ENCODE measurements at places on chromosomes 16 and 17. TPM values are rescaled to one million over a fixed set of nuclear protein-coding genes. Genes with fewer than 3 reads are reported as not detected.

DNA sequence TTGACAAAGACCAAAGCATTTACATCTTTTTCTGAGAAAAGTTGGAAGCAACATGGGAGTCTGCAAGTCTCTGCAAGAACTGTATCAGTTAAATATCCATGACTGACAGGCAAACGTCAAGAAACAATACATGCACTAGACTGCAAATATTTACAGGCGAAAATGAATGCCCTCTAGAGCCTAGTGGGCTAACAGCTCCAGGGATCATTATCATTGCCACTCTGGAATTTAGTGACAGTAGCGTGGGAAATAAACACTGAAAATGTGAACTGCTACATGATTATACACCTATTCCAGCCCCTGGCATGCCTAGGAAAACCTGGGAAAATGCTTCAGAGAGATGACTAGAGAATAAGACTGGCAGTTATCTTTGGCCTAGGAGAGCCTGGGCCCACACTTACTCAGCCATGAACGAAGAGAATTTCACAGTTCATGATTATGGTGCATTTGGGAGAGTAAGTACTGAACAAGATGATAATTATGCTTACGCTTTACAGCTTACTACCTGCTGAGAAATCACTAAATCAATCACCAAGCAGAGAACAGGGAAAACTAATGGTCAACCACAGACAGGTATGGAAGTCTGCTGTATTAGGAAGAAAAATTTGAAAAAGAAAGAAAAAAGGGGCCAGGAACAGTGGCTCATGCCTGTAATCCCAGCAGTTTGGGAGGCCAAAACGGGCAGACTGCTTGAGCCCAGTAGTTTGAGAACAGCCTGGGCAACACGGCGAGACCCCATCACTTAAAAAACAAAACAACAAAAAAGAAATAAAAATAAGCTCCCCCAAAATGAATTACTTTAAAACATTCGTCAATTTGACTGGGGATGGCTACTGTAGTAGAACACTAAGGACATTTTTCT, 66.6 kb upstream of the CLEC18B start:
- no peak for DNase-seq

DNA sequence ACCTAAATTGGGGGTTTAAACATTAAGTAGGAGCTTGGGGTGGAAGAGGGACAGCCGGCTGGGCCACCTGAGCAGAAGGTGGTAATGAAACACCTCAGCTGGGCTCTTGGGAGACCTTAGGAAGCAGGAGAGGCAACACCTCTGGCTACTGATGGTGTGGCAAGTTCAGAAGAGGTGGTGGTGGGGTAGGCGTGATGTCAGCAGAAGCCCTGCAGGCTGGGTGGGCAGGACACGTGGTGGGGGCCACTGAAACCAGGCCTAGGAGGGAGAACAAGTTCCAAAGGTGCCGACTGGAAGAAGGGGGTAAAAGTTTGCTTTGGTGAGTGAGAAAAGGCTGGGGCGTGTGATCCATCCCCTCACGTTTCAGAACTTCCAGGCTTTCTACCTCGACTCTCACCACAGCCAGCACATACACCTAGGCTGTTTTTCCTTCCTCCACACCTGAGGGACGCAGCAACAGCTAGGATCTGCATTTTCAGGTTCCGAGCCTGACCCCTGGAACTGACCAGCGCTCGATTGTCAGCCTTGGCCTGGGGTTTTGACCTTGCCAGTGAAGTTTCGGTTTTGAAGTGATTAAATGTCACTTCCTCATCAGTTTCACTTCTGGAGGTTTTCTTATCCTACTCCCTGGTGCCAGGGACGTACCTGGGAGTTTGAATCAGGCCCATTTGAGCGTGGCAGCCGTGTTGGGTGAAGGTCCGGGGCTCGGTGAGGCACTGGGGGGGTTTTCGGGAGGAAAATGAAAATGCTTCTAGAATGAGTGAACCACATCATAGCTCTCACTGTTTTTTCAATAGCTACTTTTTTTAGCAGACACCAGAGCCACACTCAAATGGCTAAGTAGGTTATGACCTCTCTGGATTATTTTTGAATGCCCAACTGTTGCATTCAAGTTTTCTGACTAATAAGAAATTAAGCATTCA, 10.0 kb downstream of the SNN start:
- DNase-seq = peak; percentile 28

DNA sequence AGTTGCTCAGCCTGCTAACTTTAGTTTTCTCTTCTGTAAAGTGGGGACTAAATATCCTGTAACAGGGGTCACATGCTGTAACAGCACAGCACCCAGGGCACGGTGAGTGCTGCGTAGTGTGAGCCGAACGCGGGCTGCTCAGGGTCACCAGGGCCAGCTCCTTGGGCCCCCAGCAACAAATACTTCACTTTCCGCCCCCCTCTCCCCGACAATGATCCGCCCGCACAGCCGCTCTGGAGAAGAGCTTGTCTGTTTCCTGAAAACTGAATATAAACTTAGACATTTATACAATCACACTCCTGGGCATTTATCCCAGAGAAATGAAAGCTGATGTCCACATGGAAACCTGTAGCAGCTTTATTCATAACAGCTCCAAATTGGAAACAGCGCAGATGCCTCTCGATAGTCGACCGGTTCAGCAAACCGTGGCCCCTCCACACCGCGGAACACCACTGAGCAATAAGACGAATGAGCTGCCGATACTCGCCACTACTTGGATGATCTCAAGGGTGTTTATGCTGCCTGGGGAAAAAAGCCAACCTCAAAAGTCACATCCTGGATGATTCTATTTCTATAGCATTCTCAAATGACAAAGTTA, 267.2 kb downstream of the PARN start:
- DNase-seq = no peak

The SLC12A4 gene
- total RNA-seq = 65.1 TPM

The TNFSF13 gene
- 28.9 TPM for total RNA-seq

The DPEP3 gene
- not detected for total RNA-seq

- no peak for DNase-seq
These were observed 16.8 kb upstream of the SUZ12 start for GRCh38 chr17:31919802-31920525.

GRCh38 chr17:17519886-17520285, 23.7 kb upstream of the RASD1 start:
- DNase-seq = no peak

The CALB2 gene
- total RNA-seq = not detected

GRCh38 chr16:68401871-68402747, 46.2 kb downstream of the SMPD3 start:
- DNase-seq = no peak

GRCh38 chr17:16961792-16962191, 10.1 kb downstream of the TNFRSF13B start:
- DNase-seq = no peak

DNA sequence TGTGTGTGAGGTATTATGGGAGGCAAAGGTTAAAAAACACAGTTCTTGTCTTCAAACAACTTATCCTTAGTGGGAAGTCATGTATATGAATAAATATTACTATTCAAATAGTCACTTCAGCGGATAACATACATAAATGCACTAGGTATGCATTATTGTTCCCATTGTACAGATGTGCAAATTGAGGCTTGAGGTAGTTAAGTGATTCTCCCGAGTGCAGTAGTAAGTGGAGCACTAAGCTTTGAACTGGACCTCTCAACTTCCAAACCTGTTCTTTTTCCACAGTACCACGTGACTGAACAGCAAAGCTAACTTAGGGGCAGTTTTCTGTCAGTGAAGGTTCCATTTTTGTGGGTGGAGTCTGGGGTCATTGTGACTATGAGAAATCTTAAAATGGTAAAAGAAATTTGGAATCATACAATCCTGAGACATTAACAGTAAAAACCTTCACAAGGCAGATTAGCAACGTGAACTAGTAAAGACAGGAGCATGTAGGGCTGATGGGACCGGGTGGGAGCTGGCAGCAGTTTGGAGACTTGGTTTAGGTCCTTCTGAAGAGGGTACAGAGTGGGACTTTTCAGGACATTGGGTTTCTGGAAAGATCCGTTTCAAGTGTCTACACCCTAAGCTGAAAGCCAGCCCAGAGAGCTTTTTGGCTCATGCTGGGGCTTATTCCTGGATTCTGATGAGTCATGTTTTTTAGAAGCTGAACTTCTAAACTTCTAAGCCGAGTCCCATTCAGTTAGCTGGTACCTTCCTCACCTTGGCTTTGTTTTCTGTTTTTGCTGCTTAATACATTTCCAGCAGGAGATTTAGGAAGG, 204.9 kb downstream of the PRKCA start:
- peak; percentile 78 for DNase-seq
